ENCODE measurements at places on chromosomes 3 and 15. TPM values are rescaled to one million over a fixed set of nuclear protein-coding genes. Genes with fewer than 3 reads are reported as not detected.

DNA sequence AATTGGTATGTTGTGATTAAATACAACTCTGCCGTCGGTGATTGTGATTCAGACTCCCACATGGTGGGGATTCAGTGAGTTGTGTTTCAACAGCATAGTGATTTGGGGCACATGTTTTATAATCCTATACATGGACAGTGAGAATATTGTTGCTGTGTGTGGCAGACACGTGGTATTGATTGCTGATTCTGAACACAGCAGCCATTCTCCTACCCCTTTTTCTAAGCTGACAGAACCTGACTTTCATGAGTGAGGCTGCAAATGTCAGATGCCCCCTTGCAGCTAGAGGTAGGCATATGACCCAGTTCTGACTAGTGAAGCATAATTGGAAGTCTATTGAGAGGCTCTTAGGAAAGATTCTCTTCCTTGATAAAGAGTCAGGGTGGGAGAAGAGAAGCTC, 155.0 kb upstream of the STRIT1 start:
- no peak for DNase-seq

DNA sequence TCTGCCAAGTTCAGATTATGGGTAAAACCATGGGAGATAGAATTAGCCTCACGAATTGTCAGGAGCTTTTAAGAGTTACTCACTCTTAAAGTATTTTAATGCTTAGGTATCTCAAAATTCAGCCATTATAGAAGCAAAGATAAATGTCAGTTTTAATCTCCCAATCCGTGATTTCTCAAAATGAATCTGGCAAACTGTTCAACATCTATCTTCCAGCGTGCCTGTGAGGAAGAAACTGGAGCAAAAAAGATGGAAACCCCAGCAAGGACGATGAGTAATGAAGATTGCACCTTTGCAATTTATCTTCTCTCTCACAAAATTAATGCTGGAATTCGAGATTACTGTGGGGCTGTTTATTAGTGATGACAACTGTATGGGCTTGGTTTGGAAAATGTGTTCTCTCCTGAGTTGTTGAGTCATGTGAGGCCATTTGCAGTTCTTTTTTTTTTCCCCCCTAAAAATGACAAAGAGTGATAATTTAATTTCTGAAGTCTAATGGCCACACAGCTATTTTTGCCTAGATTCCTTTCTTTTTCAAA, 70.5 kb downstream of the PYDC2 start:
- no peak for DNase-seq

DNA sequence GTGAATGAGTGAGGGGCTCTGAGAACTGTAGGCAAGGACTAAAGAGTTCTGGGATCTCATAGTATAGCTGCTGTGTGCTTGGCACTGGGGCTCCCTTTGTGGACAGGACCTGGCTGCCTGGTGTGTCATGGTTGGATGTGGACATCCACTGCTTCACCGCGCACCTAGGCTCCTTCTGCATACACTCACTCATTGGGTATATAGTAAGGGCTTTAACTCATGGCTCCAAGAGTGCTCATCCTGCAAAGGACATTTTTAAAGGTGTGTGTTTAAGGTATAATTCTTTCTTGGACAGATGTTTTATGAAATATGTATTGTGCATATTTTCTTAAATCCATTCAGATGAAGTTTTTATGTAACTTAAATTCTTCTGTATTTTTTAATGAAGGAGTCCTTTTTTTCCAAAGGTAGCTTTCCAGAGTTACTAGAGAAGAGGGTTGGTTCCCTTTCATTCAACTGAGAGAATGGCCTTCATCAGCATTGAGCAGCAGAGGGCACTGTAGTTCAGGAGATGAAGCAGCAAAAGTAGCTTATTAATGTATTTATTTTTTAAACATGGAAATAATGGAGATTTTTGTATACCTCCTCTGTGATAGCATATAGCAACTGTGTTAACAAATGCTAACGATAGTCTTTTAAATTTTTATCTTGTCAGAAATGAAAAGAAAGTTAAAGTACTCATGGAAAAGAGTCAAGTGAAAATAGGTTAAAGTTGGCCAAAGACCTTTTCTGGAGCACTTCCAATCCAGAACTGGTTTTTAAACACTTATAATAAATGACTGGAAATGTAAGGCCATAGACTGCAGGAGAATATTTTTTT, 25.2 kb downstream of the OXNAD1 start:
- DNase-seq = no peak

- no peak for DNase-seq
Measured at GRCh38 chr3:149314807-149315578, 18.4 kb downstream of the TM4SF18 start.

DNA sequence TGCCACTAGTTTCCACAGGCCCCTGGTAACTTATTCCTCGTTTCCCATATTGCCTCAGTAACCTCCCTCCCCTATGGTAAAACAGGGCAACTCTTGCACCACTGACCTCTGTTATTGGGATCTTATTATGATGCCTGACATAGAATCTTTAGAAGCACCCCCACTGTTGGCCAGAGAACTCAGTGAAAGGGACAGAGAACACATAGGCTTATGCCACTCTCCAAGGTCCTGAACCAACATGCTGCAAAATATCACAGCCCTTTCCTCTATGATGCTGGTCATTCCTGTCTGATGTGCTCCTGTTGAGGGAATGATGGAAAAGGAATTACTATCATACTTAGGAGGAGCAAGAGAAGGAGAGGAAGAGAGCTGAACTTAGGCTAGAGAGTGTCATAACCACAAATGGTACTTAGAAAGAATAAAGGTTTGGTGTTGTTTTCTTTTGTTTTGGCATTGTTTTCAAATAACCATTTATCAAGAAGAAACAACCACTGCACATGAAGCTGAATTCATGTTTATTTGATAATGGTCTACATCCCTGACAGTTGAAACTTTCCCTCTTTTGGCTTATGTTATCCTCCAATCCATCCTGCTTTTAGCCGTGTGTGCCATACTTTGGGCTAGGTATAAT, 330.2 kb downstream of the EPHB1 start:
- no peak for DNase-seq

DNA sequence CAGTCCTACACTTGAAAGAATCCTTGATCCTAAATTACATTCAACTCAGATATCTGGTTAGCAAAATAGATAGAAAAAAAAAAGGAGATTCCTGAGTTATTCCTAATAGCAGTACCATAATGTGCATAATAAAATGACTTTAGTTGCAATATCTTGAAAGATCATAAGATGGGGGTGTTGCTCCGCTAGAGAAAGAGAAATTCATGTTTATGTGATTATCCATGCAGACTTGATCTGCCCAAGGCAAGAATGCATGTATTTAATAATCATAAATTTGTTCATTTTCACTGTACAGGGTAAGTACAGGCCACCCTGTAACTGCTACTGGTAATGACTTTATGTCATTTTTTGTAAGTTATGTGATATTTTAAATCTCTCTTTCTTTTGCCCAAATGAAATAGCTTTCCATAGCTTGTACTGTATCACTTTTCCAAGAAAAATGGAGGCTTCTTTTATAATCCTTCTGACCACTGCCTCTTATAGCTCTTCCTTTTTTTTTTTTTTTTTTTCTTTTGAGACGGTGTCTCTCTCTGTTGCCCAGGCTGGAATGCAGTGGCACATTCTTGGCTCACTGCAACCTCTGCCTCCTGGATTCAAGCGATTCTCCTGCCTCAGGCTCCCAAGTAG, 84.6 kb downstream of the HCN4 start:
- no peak for DNase-seq

DNA sequence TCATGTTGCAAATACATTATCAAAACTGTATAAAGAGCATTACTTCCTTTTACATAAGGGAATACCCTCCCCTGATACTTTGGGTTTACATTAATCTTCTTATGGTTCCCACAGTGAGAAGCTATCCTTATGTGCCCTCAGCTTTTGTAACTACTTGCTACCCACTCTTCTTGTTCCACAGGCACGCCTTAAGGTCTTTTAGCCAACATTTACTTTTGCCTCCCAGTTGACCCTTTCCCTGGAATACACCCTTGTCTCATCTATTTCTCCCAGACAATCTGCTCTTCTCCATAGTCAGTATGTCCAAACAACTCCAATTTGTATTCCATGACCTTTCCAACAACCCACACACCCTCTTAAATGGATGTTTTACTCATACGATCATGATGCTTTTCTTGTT, 116.8 kb upstream of the COL8A1 start:
- DNase-seq = no peak

ZBTB38 gene
- 35.8 TPM for polyA plus RNA-seq

HAPLN3 gene
- polyA plus RNA-seq = 14.4 TPM

- DNase-seq = peak; percentile 17
Measured at GRCh38 chr3:13705051-13705450, 156.1 kb downstream of the FBLN2 start.

HRG gene
- polyA plus RNA-seq = not detected

- DNase-seq = no peak
Measured at GRCh38 chr15:79442911-79443310, 10.8 kb downstream of the MINAR1 start.

- no peak for DNase-seq
Measured at GRCh38 chr15:69509131-69509530, 56.5 kb downstream of the RPLP1 start.

DNA sequence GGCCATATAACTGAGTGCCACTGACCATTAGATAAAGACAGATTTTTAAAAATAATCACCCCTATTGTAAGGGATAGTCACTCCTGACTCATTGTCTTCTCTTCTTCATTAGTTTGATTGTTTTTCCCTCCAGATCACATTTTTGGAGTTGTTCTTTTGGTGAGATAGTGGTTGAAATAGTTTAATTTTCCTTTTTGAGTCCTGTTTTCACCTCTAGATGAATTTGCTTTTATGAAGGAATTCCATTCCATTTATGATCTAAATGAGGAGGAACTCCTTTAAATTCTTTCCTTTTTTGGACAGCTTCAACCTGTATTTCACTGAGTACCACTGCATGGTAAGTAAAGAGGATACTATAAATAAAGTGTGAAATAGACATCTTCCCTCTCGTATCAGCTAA, 112.4 kb downstream of the GREM1 start:
- DNase-seq = no peak

- no peak for DNase-seq
Measured at GRCh38 chr3:150582620-150583019, 20.5 kb upstream of the SELENOT start.

- DNase-seq = no peak
Measured at GRCh38 chr3:8665407-8665896, 20.9 kb upstream of the SSUH2 start.

- no peak for DNase-seq
Measured at GRCh38 chr3:124200407-124200806, 208.5 kb upstream of the ROPN1 start.

GRCh38 chr15:45201869-45202268, 14.1 kb upstream of the SHF start:
- DNase-seq = no peak

DNA sequence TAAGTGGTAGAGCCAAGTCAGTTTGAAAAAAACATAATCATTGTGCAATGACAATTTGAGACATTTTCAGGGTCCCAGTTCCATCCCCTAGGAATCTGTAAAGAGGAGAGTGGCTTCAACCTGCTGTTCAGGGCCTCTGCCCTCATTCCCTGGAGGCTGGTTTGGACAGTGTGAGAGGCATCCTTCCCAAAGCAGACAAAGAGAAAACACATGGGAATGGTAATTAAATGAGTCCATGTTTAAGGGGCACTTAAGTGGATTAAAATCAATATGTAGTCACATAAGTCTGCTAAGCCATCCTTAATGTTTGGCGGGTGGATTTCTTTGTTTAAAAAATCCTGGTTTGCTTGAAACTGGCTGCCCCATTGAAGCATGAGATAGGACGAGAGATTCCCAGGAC, 146.3 kb upstream of the CTDSPL start:
- DNase-seq = no peak

CACNA1D gene
- not detected for polyA plus RNA-seq

PLAAT1 gene
- polyA plus RNA-seq = not detected

All from aorta (tissue), 5 donors.